WTC11 (cell line): ENCODE measurements at places on chromosomes 11 and 22. TPM values are rescaled to one million over a fixed set of nuclear protein-coding genes. Genes with fewer than 3 reads are reported as not detected.

DNA sequence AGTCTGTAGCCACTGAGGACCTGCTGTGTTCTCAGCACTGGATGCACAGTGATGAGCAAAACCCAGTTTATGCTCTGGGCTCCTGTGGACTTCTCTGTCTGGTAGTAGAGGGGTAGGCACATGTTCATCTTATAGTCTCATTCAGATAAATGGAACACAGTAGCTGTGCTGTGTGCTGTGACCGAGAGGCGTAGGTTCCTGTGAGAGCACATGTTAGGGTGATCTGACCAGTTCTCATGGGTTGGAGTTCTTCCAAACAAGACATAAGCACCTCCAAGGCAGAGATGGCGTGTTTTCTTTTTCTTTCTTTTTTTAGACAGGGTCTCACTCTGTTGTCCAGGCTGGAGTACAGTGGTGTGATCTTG is 154.8 kb upstream of the RASSF10 start:
- DNase-seq, result no peak

DNA sequence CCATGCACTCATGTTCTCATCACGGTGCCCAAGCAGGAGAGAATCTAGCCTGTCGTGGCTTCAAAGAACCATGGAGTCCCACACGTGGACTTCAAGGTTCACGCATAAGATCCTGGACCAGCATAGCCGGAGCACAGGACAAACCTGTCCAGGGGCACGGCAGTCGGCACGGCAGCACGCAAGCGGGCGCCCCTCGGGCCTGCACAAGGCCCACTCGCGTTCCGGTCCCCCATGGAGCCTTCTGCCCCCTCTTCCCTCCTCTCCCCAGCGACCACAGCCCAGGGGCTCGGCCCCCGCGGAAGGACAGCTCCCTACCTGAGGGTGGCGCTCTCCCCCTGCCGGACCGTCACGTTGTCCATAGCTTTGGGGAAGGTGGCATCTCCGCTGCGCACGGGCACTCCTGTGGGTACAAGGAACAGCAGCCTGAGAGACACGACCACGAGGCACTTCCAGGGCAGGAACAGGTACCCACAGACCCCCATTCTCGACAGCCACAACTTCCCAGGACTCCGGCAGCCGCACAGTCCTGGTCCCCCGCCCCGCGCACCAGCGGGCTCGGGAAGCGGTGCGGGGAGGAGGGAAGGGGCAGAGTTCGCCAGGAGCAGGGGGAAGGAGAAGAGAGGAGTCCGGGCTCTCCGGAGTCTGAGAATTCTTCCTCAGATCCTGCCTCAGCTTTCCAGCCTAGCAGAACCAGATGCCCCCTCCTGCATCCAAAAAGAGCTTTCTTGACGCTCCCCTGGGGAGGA is 589.5 kb downstream of the OPCML start:
- peak; percentile 68 for DNase-seq

- peak; percentile 60 for DNase-seq
These were observed 7.1 kb upstream of the FLI1 start for GRCh38 chr11:128686745-128687177.

- DNase-seq, result no peak
These were observed 2.6 kb upstream of the MEI1 start for GRCh38 chr22:41696703-41697102.

GRCh38 chr22:37253126-37253660 is 9.1 kb upstream of the RAC2 start:
- DNase-seq, result no peak

B4GALNT4 gene
- 88.0 to 113 TPM (median 97.8 TPM) in 3 replicates for total RNA-seq

PLAAT2 gene
- 0.25 to 0.66 TPM (median 0.55 TPM) in 3 replicates for total RNA-seq

DNA sequence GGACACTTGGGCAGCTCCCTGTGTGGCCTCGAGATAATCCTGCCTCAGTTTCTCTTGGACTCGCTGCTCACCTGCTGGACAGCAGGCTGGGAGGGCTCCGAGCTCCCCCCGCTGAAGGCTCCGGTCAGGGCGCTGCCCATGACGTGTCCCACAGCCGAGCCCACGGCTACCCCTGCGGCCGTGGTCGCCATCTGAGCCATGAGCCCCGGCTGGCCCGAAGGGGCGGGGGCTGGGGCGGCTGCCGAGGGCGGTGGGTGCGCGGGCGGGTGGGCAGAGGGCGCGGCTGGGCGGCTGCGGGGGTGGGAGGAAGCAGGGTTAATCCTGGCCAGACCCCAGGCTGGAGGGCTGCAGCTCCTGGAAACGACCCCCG is 484 bp downstream of the CHCHD10 start:
- DNase-seq, result no peak

- DNase-seq, result no peak
These were observed 1.7 kb downstream of the FADS2 start for GRCh38 chr11:61829806-61830205.

- no peak for DNase-seq
These were observed 6.5 kb downstream of the FAR1 start for GRCh38 chr11:13674799-13675509.
